HCEC 1CT (cell line): ENCODE measurements at places on chromosomes 13 and 19.

DNA sequence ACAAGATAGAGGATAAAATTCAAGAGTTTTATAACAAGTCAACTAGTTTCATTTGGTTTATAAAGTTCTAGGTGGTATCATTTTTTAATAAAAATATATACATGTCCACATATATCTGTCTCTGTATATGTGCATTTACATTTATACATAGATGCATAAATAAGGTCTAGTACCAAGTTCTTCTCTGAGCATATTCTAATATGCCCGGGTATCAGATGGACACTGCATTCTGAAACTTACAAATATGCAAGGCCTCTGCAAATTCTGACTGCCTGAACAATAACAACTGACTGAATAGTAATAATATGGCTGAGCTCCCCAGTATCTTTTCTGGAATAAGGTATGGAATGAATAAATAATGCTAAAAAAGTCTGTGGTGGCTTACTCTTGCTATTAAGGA is 304.8 kb downstream of the KLF12 start:
- DNase-seq, result no peak

DNA sequence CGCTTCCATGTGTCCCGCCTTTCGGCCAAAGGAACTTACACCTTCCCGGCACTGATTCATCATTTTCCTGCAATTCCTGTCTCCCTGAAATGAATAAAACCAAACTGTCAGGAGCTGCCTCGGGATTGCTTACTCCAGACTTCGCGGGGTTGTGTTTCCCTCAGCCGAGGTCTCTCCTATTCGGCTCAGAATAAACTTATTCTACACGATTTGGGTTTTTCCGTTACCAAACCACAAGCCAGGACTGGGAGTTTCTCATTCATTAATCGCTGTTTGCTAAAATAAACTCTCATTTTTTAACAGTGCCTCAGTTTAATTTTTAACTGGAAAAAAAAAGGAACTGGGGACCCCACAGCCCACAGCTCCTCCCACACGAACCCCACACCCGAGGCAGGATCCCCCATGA is 667 bp downstream of the ZNF878 start:
- DNase-seq, result no peak

GRCh38 chr13:34591900-34592529 is 350.1 kb upstream of the NBEA start:
- no peak for DNase-seq

GRCh38 chr13:49399801-49400472 is 43.9 kb downstream of the CAB39L start:
- no peak for DNase-seq

DNA sequence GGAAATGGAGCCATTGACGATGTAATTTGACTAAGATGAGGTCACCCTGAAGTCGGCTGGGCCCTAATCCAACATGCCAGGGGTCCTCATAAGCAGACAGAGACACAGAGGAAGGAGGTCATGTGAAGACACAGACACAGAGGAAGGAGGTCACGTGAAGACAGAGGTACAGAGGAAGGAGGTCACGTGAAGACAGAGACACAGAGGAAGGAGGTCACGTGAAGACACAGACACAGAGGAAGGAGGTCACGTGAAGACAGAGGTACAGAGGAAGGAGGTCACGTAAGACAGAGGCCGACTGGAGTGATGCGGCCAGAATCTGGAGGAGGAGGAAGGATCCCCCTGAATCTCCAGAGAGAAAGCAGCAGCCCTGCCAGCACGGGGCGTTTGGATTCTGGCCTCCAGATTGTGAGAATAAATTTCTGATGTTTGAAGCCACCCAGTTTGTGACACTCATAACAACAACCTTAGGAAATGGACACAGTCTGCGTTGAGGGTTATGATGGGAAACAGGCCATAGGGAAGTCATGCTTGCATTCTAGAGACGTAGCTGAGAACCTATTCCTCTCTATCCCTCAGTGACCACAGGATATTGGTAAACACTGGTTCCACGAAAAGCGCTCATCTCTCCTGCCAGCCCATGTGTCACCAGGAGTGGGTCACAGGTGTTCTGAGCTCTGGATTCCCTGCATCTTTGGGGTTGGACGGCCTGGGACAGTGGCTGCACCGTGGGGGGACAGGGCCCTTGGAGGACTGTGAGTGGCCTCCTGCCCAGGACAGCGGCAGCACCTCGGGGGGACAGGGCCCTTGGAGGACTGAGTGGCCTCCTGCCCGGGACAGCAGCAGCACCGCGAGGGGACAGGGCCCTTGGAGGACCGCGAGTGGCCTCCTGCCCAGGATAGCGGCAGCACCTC is 108.5 kb downstream of the SOX1 start:
- DNase-seq, result no peak

- peak; percentile 79 for DNase-seq
These were observed 347.4 kb downstream of the LIG4 start for GRCh38 chr13:107867701-107868661.

DNA sequence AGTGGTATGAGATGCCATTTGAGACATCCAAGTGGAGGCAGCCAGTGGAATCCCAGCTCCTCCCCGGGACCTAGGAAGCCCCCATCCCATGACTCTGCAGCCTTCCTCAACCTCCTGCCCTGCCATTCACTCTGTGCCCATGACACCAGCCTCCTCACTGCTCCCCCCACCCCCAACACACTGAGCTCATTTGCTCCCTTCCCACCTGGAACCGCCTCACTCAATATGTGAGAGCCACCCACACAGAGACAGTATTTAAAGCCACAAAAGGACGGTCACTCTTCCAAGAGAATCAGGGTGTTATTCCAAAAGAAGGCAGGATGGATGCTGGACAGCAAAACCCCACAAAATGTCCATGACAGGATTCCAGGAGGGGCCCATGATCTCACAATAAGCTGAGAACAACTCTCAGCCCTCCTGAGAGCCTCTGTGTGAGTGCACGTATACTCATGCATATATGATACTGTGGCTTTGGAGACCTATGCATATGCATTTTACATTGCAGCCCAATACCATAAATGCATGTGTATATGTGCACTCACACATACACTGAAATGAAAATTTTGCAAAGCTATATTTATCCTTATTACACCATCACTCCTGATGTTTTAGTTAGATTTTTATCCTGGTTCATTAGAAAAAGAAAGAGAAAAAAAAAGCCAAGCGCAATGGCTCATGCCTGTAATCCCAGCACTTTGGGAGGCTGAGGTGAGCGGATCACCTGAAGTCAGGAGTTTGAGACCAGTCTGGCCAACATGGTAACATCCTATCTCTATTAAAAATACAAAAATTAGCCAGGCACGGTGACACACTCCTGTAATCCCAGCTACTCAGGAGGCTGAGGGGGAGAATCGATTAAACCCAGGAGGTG is 10.8 kb upstream of the RANBP3 start:
- no peak for DNase-seq

- DNase-seq, result peak; percentile 79
These were observed 32.9 kb upstream of the SACS start for GRCh38 chr13:23466144-23467002.

DNA sequence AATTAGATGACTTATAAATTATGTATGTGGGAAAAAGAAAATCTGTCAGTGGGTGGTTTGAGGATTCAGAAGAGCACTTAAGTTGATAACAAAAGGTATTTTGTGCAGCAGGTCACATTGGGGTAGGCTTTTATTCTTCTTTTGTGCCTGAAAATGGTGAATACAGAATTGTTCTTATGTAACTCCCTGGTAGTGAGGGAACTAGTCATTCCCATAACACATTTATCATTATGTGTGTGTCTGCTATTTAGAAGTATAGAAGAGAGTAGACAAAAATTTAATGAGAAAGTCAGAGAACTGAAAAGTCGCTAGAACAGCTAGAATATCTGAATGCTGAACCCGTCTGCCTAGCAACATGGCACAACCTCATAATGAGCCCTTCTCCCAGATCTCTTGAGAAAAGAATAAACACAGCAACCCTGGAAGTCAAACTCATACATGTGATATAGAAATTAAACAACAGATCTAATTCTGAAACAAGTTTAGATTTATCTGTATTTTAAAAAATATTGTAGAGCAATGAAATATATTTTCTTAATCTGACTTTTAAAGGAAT is 111.8 kb upstream of the EDNRB start:
- DNase-seq, result no peak

DNA sequence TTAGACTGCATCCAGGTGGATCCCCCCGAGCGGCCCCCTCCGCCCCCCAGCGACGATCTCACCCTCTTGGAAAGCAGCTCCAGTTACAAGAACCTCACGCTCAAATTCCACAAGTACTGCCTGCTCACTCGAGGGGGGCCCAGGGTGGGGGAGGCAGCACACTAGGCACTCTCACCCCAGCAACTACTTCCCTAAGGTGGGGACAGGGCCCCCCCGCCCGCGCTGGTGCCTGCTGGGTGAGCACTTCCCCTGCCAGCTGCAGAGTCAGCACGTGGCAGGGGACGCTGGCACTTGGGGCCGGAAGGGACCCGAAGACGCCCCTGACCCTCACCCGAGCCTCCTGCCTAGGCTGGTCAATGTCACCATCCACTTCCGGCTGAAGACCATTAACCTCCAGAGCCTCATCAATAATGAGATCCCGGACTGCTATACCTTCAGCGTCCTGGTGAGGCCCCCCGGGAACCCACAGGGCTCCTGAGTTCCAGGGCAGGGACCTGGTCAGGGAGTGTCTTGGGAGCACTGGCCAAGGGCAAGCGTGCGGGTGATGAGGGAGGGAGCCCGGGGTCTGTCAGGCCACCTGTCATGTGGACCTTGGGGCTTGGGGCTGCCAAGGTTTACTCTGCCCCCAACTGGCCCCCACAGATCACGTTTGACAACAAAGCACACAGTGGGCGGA is 5.2 kb downstream of the MCOLN1 start:
- DNase-seq, result no peak

- no peak for DNase-seq
These were observed 766.4 kb downstream of the UQCRFS1 start for GRCh38 chr19:28446511-28446910.

- DNase-seq, result no peak
These were observed 122.3 kb downstream of the ZDHHC20 start for GRCh38 chr13:21336609-21337349.

- DNase-seq, result no peak
These were observed 11.9 kb downstream of the PRKACA start for GRCh38 chr19:14105680-14106079.

- DNase-seq, result no peak
These were observed 20.2 kb downstream of the EPSTI1 start for GRCh38 chr13:42971691-42972347.

DNA sequence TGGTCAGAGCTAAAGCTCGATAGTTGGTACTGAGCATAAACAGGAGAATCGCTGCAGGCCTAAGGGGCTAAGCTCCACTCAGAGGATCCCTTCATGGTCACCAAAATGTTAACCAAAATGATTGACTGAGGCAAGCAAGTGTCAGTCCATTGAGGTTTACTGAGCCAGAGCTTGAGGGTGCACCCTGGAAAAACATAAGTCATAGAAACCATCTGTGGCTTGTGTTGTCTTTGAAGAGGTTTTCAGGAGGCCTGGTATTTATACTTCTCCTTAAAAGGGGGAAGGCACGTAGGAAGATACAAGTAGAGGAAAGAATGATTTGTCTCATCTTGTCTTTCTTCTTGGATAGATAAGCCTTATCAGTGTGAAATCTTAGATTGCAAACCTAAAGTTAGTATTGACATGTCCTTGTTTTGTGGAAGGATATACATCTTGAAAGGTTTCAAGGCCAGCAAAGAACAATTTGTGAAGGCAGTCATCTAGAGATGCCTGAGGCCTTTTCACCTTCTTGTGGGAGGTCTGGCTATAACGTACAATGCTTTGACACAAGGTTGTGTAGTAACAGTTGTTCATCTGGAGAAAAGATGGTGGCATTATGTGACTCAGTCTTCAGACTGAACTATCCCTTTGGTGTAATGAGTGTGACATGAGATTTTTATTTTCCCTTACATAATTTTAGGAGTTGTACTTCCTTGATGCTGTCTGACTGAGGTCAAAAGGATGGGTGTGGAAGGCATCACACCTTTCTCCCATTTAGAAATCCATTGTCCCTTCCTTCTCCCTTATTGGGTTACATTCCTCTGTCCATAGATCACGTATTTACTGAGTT is 14.7 kb upstream of the CEACAM6 start:
- DNase-seq, result no peak

GRCh38 chr13:37914781-37915391 is 45.3 kb upstream of the TRPC4 start:
- peak; percentile 27 for DNase-seq

- DNase-seq, result no peak
These were observed 55.5 kb upstream of the KATNAL1 start for GRCh38 chr13:30362869-30363268.

DNA sequence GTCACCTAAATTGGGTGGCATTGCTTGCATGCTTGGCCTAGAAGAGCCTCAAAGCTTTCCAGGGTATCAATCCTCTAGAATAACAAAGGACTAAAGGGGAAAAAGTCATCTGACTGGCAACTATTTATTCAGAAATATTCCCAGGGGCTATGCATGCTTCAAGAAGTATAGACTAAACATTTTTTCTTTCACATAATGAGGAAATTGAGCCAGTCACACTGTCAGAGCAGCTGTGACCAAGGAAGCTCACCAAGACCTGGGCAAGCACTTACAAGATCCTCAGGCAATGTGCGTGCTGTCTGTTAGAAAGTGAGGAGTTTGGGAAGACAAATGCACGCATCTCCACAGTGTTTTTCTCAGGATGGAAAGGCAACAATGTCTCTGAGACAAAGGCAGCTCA is 747.2 kb downstream of the DIAPH3 start:
- DNase-seq, result no peak

- no peak for DNase-seq
These were observed 7.6 kb upstream of the KANK2 start for GRCh38 chr19:11204943-11205349.

DNA sequence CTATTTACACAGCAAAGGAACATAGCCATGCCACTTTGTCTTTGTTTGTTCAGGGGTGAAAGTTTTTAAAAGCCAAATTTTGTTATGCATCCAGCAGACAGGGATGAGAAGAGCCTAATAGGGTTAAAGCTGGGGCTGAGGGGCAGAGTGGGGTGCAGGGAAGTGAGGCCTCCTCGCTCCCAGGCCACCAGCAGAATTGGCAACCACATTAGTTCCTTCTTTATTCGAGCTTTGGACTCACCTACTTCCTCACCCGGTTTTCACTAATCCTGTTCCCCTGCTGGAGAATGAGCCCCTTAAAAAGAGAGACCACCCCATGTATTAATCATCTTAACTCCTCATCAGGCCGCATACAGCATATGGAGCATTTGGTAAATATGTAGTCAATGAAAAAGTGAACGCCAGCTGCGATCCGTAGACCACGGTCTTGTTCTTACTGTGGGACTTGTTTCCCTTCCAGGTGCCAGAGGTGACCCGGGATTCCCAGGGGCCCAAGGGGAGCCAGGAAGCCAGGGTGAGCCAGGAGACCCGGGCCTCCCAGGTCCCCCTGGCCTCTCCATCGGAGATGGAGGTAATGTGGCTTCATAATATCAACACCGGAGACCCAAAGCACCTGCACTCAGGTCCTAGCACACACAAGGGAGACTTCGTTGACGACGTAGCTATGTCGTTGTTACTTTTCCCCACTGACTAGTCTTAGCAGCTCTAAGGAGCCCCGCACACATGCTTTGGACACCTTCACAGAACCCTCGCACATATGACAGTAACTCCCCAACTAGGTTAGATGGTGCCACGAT is 112.1 kb downstream of the RAB20 start:
- DNase-seq, result no peak
